Hematopoietic multipotent progenitor cell treated with erythropoietin and hydrocortisone succinate and interleukin-3 and kit ligand, for 4 days (in vitro differentiated cells): ENCODE measurements at places on chromosomes 1 and 21.

GRCh38 chr1:6414443-6414844 is 5.3 kb downstream of the HES2 start:
- DNase-seq, result peak; percentile 77

GRCh38 chr1:3369446-3370076 is 84.9 kb upstream of the ARHGEF16 start:
- no peak for DNase-seq

DNA sequence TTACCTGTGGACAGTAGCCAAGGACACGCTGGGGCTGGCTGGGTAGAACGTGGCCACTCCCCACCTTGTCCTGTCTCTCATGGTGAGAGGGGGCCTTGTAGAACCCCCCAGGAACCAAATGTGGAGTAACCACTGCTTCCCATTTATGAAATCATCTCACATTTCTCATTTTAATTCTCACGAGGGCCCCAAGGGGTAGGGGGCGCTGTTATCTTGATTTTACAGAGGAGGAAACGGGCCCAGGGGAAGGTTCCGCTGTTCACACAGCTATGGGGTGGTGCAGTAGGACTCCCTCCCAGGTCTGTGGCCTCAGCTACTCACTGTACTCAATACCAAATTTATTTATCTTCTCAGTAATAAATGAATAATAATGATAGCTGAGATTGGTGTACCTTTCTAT is 5.5 kb downstream of the SMPDL3B start:
- peak; percentile 86 for DNase-seq

DNA sequence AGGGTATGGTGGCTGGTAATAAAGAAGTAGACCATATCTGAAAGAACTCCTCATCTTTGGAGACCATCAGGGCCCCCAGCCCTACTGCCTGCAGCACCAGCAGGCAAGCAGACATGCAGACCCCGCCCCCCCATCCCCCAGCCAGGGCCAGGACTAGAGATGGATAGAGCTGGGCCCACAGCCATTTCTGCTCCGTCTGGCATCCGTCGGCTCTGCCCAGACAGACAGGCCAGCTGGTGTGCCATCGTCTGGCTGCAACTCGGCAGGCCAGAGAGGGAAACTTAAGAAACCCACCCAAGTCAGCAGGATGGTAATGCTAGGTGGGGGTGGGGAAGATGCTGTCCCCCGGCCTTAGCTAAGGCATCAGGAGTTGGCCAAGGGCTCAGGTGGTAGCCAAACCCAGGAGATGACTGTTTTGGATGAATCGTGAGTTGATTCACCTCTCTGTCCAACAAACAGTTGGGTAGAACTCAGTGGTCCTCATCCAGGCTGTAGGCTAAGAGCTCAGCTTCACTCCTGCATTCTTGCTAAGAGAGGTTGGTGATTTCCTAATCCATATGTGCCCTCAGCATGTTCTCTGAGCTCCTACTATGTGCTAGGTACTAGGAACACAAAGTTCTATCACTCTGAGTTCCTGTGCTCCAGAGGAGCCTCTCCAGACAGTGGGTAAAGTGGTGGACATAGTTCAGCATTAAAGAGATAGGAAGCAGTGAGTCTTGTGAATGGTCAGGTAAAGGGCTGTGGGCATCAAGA is 23.2 kb upstream of the TMEM222 start:
- no peak for DNase-seq

DNA sequence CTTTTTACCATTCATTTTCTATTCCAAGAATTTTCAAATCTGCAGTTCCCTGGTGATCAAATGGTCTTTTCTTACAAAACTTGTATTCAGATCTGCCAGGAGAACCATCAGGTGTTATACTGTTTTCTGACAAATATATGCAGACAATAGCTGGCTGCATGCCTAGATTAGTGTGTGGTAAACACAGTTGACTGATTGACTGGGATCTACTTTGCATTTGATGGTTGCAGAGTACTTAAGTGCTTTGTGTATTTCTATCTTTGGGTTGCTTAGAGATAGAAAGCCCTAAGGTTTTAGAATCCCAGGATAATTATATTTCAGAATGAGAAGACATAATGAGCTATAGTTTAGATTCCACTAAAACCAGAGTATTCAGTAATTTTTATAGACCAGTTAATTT is 102.0 kb upstream of the CHODL start:
- no peak for DNase-seq

DNA sequence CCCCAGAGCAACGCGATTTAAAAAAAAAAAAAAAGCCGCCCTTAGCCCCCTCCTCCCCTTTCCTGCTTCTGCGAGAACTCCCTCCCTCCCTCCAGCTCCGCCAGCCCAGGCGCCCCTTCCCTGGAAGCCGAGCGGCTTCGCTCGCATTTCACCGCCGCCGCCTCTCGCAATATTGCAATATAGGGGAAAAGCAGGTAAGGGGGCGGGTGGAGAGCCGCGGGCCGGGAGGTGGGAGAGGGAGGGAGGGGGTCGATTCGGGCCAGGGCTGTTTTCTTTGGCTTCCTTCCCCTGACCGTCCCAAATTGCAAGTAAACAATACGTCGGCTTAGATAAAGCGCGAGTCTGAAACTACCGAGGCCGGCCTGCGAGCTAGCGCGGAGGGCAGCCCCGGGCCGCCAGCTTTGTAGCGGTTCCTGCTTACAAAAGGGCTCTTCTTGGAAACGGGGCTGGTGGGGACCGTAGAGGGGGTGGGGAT is 408 bp downstream of the LMO4 start:
- DNase-seq, result peak; percentile 74

GRCh38 chr21:34052171-34052570 is 21.2 kb upstream of the MRPS6 start:
- no peak for DNase-seq

DNA sequence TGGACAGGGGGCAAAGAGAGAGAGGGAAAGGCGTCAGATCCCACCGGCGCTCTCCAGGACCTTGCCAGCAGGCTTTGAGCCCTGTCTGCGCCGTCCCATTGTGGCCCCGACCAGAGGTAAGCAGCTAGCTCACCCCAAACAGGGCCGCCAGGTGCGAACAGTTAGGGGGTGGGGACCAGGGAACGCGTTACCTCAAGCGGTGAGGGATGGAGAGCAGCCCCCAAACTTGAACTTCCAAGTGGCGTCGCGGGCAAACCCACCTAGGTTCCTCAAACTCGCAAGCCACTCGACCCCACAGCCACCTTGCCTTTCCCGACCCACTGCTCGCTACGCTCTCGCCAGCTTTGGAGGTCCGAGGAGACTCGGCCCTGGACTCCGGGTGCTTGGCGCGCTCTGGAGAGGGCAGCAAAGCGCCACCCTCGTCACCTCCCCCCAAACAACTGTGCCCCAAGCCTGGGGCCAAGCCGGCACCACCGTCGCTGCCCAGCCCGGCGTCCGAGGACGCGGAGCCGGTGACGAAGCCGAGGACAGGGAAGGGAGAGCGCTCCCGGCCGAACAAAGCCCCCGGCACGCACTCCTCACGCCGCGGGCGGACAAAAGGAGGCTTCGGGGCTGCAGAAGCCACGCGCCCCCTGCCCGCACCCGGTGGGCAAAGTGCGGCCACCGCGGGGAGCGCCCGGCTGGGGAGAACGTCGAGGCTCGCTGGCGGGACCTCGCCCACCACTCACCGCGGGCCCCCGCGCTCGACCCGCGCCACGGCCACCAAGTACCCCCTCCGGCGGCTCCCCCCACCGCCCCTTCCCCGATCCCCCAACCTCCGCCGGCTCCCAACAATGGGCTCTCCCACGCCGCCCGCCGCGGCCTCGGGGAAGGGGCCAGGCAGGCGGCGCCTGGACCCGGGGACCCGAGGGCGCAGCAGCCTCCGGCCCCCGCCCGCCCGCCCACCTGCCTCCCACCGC is 976 bp downstream of the SSBP3 start:
- peak; percentile 66 for DNase-seq

GRCh38 chr21:38825269-38825668 is 19.5 kb downstream of the ETS2 start:
- DNase-seq, result peak; percentile 49

GRCh38 chr1:247797518-247797917 is 26.4 kb downstream of the OR14A16 start:
- no peak for DNase-seq

DNA sequence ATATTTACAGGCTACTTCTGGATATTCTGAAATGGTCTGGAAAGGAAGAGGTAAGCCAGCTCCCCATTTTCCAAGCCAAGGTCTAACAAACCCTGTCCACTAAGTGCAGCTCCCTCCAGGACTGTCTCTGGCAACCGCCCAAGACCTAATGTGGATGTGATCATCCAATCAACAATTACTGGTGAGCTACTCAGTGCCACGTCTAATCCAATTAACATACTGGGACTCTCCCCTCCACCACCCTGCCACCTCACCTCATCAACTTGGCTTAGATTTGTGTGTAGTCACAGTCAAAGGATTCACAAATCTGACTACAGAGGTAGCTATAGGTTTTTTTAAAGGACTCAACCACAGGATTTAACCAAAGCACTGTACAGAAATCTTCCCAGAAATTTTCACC is 25.4 kb upstream of the S100A7 start:
- DNase-seq, result no peak

DNA sequence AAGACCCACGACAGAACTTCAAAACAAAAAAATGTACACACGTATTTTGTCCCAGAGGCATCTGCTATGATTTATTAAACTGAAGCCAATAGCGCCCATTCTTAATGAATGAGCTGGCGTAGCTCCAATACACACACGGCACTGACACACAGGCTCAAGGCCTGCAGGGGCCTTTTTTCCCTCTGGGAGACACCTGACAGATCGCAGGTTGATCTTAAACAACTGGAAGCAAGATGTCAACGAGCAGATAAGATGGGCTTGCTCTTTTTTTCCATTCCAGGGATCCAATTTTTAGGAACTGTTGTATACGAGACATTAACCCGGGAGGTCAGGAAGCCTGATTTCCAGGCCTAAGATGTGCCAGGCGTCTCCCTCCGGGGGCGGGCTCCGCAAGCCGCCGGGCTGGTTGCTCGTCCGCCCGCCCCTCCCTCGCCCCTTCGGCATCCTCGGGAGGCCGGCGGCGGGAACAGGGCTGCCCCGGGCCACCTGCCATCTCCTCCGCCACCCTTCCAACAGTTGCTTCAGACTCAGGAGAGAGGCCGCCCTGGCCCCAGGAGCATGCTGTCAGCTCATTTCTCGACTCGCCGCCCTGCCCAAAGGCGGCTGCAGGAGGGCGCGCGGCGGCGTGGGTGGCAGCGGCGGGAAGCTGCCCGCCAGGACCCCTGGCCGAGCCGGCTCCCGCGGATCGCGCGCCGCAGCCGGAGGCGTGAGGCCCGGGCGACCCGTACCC is 735 bp downstream of the TTC13 start:
- DNase-seq, result peak; percentile 73

GRCh38 chr1:55927702-55928290 is 651.6 kb downstream of the PLPP3 start:
- DNase-seq, result no peak

DNA sequence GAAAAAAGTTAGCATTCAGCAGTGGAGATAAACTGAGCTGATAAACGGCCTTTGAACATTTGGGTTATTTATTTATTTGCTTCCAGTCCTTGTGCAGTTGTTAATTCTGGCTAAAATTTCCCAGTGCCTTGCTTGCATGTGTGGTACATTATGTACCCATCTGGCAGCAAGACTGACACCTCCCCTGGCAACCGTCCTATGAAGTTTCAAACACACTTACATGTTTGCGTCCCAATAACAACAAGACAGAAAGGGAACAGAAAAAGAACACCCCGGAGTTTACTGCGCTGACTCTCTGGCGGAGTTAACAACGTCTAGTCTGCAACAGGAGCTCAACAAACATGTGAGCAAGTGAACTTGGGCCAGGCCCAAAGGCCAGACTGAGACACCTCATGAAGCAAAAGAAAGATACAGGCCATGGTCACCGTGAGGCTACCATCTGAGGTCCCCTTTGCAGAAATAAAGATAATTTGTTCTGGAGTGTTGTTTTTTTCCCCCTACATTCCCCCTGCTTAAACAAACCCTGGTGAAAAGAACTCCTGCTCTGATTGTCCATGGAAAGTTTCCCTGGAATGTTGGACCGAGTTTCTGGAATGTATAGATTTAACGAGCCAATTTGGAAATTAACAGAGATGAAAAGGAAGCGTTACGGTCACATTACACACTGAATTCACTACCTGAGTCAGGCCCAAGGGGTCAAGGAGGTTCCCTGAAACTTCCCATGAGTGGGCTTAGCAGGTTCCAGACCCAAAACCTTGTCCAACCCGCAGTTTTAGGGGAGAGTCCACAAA is 33.4 kb downstream of the TRABD2B start:
- no peak for DNase-seq

DNA sequence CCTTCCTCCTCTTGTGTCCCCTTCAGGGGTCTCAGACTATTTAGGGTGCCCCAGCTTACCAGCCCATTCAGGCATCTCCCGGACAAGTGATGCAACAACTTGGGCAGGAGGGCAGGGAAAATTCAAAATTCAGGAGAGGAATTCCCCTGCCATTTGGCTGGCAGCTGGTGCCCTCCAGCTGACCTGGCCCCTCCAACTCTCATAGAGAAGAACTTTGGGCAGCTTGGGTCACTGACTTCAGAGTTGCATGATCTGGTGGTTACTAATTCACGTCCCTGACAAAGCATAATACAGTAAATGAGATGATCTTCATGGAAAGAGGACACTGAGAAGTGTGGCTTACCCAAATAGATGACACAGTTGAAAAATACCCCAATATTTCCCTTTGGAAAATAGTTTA is at the start of gene FCAMR:
Gene FCAMR, minus strand, starts transcription at position 15 of the 400 bp plus-strand sequence. CDS start 335 bp downstream, outside the sequence.
- DNase-seq, result no peak

DNA sequence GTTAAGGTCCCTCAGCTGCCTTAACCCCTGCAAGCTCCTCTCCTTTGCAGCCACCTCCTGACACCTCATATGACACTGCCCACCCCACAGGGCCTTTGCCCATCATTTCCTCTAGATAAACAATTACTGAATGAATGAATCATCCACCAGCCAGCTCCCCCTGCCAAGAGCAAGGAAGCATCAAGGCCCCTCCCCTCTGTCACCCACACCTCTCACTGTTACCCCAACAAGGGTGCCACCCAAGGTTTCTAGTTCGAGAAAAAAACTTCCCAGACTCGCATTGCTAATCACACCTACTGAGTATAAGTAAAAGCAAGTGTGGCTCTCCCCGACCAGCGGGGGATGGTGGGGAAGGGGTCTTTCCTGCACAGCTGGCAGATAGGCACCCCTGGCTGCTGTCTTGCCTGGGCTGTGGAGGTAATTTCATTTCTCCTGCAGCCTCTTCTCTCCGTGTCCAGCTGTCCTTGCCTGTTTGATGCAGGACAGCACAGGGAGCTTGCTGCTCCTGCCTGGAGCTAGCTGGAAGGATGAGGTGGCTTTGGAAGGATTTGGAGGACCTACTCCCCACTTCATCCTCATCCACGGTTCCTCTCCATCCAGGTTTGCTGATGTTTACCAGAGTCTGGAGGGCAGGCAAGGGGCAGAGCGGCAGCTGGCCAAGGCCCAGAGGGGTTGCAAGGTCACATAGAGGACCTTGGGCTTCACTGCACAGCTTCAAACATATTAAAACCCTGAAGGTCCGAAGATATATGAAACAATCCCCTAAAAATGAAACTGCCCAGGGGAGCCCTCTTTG is 33.1 kb upstream of the LBR start:
- peak; percentile 38 for DNase-seq

GRCh38 chr1:206021626-206022365 is 1.9 kb downstream of the CTSE start:
- no peak for DNase-seq

DNA sequence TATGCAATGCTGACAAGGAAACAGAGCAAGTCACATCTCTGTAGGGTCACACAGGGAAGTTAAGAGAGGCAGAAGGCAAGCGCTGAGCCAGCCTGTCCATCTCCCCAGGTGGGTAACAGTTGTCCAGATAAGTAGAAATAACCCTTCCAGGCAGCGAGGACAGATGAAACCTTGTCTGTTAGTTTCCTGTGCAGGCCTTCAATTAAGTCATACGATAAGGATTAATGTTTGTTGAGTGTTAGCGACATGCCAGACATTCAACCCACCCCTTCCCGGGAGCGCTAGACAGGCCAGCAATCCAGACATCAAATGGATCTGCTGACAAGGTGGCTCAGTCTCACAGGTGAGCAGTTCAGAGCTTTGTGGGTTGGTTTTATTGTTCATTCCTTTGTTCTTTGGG is 221.5 kb upstream of the FMN2 start:
- DNase-seq, result no peak
